ENCODE measurements at places on chromosomes 7 and 10.

GRCh38 chr10:124688386-124688785 is 55.8 kb downstream of the FAM53B start:
- no peak for DNase-seq

DNA sequence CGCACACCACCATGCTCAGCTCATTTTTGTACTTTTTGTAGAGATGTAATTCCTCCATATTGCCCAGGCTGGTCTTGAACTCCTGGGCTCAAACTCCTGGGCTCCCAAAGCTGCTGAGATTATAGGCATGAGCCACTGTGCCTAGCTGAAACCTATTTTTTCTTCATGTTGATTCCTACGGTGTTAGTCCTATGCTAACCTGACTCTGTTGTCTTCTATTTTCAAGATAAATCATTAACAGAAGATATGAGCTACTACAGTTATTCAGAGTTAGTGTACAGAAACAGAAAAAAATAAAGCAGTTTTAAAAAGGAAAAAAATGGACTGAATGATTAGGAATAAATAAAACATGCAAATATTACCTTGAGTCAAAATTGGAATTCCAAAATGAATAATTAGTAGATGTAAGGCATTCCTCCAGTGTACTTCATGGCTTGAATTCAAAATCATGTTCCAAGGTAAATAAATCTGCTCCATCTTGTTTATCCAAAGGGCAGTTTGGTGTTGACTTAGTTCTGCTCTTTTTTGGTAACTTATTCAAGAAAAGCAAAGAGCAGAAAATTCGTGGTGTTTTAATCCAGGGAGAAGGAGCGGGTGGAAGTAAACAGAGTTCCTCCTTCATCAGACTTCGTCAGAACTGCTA is 185.8 kb downstream of the CACNB2 start:
- DNase-seq: no peak

GRCh38 chr10:6328699-6329423 is 126.1 kb downstream of the PFKFB3 start:
- DNase-seq: no peak

DNA sequence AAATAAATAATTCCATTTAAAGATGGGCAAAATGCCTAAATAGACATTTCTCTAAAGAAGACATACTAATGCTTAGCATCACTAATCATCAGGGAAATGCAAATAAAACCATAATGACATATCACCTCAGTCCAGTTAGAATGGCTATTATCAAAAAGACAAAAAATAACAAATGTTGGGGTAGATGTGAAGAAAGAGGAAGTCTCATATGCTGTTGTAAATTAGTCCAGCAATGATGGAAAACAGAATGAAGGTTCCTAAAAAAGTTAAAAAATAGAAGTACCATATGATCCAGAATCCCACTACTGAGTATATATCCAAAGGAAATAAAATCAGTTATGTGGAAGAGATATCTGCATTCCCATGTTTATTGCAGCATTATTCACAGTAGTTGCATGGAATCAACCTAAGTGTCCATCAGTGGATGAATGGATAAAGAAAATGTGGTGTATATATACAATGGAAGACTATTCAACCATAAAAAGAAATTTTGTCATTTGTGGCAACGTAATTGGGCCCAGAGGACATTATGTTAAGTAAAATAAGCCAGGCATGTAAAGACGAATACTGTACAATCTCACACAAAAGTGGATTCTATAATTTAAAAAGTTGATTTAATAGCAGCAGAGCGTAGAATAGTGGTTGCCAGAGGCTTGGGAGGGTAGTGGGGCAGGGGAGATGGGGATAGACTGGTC is 52.0 kb downstream of the TCAF1 start:
- no peak for DNase-seq

DNA sequence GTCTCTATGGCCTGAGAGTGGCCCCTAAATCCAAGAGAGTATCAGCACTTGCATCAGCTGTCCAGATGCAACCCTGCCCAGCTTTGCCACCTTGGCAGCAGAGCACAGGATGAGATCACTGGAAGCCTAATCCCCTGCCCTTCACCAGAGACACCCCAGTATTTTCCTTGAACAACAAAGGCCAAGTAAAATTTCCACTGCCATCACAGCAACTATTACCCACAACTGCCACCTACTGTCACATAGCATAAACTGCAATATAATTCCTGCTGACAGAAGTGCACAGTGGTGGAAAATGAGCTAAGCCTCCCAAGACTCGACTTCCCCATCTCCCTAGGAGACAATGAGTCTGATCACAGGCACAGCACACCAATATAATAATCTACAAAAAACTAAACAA is 462.8 kb upstream of the ZWINT start:
- DNase-seq: no peak

DNA sequence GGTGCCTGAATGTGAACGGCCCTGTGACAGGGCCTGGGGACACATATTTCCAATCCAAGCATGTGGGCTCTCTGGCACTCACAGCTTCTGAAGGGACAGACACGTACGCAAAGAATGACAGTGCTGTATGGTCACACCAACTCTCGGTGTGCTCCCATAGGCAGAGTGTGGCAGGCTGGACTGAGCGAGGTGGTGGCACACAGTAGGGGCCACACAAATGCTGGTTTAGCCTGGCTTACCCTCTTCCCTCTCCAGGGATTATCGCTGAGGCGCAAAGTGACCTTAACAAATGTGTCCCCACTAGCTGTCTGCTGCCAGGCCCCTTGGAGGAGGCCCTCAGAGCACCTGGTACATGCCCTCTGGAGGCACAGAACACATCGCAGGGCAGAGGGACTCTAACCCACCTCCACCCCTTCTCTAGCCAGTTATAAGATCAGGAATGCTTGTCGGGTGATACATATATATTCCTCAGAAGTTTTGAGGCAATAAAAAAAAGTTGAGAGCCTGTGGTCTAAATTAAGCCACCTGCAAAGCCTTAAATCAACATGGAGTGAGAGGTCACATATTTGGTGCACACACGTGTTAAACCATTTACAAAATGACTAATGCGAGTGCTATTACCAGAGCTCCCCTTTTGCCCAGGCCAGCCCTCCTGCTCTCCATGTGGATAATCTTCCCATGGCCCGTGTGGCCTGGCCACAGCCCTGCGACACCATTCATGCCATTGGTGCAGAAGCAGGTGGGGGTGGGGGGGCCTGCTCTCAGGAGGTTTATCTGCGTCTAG is 262.8 kb upstream of the GRB10 start:
- no peak for DNase-seq

- DNase-seq: no peak
These were observed 24.4 kb downstream of the KMT2C start for GRCh38 chr7:152411389-152411788.

DNA sequence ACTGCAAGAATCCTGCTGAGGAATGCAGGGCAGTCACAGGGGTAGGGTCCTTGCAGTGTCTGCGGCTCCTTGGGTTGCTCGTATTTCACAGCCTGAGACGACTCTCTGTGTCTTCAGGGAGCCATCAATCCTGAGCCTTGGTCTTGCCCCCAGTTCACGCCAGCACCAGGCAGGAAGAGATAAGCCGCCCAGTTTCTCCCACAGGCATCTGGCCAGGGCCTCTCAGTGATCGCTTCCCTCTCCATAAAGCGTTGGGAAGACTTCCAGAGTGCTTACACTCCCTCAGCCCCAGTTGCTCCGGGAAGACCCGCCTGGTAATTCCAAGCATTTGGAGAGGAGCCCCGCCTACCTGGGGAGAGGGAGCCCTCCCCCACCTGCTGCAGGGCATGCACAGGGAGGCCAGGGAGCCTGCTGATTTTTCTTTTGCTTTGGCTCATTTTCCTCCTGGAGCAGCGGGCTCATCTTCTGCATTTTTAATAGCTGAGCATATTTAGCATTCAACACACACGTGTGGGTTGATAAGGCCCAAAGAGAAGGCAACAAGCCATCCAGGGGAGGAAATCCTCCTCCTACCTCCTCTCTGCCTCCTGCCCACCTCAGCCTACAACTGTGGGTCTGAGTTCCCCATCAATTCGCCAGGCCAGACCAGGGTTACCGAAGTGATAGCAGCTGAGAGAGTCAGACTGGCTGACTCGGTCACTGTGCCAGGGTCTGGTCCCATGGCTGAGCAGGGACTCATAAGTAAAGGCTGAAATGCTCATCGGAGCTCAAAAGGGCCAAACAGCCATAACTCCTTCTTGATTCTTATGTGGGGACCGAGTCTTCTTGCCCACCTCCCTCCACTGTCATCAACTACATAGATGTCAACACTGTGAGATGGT is 74.4 kb upstream of the EFCAB10 start:
- no peak for DNase-seq

DNA sequence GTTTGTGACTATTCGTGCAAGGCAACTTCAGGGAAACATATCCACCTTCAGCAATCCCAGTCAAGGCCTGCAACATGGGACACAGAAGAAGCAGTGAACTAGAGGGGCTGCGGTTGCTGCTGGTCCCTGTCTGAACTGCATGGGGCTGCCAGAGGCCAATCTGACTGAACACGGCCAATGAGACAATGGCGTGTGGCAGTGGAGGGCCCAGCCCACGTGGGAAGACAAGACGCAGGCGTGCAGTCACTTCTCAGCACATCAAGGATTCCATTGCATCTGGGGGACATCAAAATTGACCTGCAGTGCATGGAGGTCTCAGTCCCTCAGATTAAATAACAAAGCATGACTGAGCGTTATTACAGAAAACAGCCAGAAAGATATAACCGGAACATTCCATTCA is 215.9 kb downstream of the HECW1 start:
- no peak for DNase-seq

GRCh38 chr10:99279626-99280111 is 44.0 kb upstream of the HPSE2 start:
- no peak for DNase-seq

GRCh38 chr7:77383333-77383740 is 32.8 kb downstream of the GSAP start:
- no peak for DNase-seq

GRCh38 chr7:47281966-47282643 is 299.8 kb downstream of the TNS3 start:
- DNase-seq: no peak

- DNase-seq: no peak
These were observed 94.9 kb downstream of the GLI3 start for GRCh38 chr7:42142089-42142488.

GRCh38 chr10:70432101-70432500 is 9.4 kb downstream of the NODAL start:
- no peak for DNase-seq

GRCh38 chr7:24902276-24902675 is 77.7 kb downstream of the OSBPL3 start:
- no peak for DNase-seq

- DNase-seq: no peak
These were observed 94.4 kb upstream of the KIF5B start for GRCh38 chr10:32150532-32151101.

DNA sequence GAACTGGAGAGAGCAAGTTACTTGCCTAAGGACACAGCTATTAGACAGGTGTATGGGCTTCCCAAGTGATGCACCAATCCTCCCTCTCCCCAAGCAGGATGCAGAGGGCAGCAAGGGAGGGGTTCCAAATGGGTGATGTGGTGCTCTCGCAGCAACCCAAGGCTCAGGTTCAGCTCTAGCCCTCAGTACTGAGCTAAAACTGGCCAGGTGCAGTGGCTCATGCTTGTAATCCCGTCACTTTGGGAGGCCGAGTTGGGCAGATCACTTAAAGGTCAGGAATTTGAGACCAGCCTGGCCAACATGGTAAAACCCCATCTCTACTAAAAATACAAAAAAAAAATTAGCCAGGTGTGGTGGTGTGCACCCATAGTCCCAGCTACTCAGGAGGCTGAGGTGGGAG is 40.7 kb downstream of the GPRIN2 start:
- no peak for DNase-seq

- DNase-seq: no peak
These were observed 538.9 kb upstream of the IGFBP3 start for GRCh38 chr7:46459942-46460341.

- no peak for DNase-seq
These were observed 11.0 kb upstream of the ZNF273 start for GRCh38 chr7:64892116-64892515.

- no peak for DNase-seq
These were observed 211.3 kb upstream of the PPP2R2D start for GRCh38 chr10:131689486-131689885.

DNA sequence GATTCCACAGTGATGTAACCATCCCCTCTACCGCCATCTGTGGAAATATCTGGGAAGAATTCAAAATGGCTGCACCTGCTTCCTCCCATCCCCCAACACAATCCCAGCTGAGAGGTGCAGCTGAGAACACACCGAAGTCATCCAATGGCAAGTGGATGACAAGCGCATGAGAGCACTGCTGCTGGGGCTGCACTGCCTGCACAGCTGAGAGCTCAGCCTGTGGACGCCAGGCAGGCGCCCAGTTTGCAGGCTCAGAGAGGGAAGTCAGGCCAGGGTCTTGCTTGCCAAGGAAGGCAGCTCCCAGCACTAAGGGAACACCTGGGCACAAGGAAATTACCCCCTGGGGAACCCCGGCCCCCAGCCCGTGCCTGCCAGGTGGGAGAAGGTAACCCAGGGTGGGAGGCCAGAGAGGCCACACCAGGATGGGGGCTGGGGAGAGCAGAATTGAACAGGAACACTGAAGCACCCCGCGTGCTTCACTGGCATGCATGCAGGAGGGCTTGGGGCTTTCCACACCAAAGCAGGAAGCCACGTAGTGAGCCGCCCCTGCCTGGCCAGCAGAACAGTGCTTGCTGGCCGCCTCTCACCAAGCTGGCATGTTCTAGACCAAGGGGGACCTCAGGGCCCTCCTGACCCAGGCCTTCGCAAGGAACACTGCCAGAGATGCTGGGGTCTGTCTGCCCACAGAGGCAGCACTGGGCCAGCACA is 46.2 kb downstream of the FAM53B start:
- DNase-seq: no peak

GRCh38 chr10:64115908-64116643 is 594.9 kb downstream of the REEP3 start:
- no peak for DNase-seq

DNA sequence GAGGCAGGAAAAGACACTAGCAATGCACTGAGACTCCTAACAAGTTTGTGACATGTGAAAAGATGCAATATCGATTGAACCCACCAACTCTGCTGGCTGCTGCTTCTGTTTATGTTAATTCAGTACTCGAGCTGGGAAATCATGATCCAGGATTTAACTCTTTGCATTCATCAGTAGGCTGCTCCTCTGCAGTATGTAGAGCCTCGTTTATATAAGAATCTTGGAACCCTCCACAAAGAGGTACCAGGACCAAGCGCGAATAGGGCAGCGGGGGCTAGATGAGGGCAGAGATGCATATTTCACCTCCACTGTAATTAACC is 7.8 kb downstream of the PRKAG2 start:
- DNase-seq: no peak

Data from activated T-cell treated with anti-CD3 and anti-CD28 coated beads for 4 hours (primary cell).